ENCODE measurements at places on chromosomes 5 and 9.

DNA sequence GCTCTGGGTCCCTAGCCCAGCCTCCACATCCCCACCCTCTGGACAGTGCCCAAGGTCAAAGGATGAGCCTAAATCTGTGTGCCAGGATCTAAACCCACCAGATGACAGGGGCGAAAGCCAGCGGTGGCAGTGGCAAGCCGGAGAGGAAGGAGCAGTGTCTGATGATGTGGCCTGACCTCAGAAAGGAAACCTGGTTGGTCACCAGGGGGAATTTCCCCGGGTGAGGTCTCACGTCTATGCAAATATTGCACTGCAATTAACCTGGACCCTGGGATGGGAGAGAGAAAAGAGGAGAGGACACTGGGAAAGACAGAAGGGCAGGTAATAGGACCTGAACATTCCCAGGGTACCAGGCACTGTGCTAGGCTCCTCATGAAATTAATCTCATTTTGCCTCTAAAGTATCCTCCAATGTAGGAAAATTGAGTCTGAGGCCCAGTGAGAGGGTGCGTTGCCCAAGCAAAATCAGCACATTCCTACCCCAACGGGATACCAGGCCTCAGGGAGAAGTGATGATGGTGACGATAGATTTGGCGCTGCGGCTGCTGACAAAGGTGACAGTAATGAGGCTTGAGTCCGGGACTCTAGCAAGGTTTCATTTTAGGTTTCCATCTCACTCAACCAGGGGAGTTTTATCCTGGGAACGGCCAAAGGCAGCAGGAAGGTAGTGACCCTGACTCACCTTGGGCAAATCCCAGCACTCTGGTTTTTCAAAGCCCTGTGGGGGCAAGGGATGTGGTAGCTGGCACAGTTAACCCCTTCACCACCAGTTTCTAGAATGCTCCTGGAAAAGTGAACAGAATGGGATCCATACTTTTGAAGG, 13.4 kb upstream of the TNIP1 start:
- DNase-seq = no peak

GRCh38 chr5:112219000-112219399, 200.1 kb downstream of the EPB41L4A start:
- DNase-seq = no peak

DNA sequence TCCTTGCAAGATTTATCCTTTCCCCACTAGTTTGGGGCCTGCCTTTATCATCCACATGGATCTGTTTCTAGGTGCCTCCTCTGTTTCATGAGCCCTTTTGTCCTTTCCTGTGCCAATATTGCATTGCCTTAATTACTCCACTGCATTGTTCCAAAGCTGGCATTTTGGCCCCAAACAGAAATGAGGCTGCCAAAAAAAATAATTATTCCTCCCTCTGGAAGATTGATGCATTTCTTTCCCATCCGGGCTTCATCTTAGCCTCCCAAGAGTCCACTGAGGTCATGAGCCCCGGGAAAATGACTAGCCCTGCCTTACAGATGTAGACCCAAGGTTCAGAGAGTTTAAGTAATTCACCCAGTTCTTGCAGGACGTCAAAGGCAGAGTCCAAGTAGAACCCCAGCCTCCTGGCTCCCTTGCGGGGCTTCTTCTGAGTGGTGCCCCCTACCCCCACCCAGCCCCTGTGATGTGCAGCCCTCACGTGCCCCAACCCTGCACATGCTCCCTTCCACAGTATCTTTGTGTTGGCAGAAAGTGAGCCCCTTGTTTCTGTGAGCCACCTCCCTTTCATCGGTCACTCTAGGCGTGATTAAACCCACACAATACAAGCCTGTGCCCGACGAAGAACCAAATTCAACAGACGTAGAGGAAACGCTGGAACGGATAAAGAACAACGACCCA, 62.1 kb downstream of the TMOD1 start:
- no peak for DNase-seq

DNA sequence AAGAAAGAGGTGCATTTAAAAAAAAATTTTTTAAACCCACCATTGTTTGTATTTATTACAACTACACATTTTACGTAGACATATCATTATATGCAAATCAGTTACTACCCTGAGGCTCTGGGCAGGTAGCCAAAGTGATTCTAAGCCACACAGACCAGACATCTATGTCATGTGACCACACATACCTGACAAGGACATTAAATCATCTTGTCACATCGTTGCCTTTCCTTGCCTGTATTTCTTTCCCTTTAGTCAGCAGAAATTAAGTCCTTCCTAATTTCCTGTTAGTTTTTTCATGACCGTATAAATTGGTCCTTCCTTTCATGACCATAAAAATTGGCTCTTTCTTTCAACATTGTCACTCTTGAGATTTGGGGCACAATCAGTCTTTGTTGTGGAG, 134.2 kb upstream of the MARCHF11 start:
- no peak for DNase-seq

DNA sequence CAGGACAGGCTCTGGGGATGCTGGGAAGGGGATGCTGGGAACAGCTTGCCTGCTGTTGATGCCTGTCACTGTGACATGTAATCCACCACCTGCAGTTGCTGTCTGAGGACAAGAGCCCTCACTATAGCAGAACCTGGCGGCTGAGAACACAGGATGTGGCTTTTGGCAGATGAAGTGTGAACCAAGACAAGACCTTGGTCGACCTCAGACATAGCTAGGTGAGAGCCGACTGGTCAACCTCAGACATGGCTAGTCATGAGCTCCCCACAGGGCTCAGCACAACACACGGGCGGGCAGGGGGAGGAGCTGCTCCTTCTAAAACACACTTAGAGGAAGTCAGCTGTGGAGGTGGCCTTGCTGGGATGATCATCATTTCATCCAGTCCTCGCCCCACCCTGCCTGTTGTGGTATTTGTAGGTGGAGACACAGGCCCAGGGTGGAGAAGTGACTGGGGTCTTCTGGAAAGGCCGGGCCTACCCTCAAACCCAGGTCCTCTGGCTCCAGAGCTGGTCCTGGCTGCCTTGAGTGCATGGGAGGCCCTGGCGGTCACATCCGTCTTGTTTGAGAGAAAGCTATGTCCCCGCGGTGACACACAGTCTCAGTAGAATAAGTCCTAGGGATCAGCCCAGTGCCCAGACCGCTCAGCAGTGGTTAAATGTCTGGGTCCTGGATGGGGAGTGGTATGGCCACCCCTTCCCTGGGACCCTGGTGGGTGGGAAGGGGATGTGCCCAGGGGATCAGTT, 6.1 kb downstream of the SUSD3 start:
- no peak for DNase-seq

DNA sequence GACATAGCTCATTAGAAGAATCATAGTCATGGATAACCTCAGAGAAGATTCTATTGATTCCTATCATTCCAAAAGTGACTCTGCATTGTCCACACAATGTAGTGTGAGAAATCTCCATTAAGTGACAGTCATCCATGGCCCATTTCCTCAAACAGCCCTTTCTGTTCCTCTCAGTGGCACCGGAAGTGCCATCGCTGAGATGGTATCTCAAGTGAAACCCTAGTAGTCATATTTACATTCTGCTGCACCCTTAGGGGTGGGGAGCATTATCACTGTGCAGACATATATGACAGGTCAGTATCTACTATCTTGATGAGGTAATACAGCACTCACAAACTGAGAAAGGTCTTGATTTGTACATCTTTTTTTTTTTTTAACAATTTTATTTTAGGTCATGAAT, 55.4 kb upstream of the MIER3 start:
- no peak for DNase-seq

- DNase-seq = no peak
Measured at GRCh38 chr9:125522328-125522725, 184.7 kb downstream of the MAPKAP1 start.

GRCh38 chr9:128215491-128216409, 12.6 kb downstream of the DNM1 start:
- no peak for DNase-seq

DNA sequence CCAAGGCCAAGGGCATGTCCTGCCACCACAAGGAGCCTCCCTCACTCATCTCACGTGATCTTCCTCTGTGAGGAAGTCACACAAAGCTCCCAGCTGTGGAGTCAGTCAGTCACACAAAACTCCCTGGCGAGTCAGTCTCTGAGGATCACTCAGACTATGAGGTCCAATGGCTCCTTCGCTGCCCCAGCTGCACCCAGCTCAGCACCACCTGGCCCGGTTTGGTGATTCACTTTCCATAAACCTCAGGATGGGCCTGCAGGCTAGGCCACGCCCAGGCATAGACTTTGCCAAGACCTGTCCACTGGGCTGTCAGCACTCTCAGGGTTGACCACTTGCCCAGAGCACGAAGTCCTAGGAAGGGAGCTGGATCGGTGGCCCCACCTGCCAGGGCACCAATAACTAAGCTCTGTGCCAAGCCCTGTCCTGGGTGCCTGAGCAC, 233.8 kb downstream of the HSPA4 start:
- DNase-seq = no peak

DNA sequence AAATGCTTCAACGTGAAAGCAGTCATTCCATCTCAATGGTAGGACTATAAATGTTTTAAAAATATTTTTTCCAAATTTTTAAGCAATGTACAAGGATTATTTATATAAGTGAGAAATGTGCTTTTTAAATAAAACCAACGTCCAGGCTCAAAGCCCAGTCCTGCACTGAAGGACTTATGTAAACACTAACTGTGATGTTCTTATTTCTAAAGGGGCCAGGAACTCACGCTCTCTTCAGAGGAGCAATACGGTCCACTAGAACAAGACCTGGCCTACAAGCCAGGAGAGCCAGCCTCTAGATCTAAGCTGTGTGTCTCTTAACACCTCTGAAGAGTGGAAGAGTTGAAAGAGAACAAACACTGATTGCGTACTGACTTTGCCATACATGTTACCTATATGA, 12.1 kb downstream of the TTLL11 start:
- no peak for DNase-seq

- no peak for DNase-seq
Measured at GRCh38 chr9:107809871-107810460, 320.4 kb upstream of the KLF4 start.

DNA sequence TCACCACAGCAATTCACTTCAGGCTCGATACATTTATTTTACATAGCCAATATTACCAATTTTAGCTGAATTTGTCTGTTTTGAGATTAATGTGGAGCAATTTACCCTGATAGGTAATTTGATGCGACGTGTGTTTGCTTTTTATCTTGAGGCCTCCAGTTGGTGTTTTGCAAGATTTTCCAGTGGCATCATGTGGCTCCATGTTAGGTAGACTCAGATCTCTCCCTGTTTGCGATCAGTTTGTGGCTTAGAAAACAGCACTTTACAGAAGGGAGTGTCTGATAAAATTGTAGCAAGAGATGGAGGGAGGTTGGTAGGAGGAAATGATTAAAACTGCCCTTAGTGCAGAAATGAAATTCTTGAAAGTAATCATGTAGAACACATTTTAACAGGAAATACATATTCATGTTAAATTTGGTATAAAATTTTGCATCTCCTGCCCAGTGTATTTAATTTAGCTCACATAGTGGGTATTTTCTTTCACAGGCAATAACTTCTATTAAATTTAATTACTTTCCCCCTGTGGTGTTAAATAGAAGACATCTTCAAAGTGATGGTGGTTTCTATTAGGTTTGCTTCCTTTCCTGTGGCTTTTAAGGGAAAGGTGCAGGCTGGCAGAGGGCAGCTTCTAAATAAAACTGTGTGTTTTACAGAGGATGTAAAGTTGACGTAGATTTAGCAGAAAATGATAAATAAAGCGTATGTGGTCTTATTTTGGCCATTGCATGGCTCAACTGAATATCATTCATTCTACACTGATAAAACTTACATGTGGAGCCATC, 135.8 kb downstream of the KDM4C start:
- DNase-seq = no peak

DNA sequence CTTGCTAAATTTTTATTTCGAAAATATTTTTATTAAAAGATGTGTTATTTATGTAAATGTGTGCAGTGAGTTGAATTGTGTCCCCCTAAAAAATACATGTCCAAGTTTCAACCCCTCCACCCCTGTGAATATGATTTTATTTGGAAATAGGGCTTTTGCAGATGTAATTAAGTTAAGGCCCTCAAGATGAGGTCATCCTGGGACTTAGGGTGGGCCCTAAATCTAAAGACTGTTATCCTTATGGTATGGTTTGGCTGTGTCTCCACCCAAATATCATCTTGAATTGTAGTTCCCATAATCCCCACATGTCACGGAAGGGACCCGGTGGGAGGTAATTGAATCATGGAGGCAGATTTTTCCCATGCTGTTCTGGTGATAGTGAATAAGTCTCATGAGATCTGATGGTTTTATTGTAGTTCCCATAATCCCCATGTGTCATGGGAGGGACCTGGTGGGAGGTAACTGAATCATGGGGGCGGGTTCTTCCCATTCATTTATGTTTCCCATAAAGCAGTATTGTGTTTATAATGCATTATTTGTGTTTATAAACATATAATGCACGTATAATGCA, 1.5 kb upstream of the TMED7 start:
- DNase-seq = no peak

DNA sequence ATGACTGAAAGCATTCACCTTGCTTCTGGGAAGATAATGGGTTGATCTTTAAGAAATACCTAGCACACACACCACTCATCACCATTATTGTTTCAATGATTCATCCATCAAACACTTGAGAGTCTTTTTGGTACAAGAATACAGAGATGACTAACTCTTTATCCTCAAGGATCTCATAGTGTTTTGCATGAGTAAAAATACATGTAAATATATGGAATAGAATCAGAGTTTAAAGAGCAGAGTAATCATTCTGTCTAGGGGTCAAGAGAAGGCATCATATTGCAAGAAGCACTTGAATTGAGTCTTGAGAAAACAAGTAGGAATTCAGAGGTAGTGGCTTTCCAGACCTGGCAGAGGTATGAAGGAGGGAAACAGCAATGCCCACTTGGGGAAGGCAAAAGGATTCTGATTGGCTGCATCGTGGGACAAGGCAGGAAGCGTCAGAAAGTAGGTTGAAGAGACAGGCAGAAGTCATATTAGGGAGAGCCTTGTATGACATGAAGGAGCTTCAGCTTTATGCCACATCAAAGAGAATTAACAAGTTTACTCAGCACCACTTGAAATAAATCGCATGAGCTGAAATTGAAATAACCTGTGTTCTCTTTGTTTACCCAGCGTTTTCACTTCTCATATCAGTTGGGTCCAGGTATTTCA, 542.5 kb downstream of the TLE1 start:
- no peak for DNase-seq

DNA sequence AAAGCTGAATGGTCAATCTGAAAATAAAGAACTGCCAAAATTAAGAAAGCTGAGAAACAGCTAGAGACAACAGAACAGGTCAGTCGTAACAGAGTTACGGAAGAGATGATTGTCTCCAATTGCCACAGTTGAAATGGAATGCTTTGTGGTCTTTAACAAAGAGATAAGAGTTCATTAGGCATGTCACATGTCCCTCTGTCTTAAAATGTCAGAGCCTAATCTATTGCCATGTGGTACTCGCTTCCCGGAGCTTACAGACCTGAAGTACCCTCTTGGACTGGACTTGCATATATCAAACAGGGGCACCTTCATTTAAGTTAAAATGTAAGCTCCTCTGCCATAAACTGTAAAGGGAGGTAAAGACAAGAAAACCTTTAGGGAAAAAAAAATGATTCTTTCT, 19.7 kb downstream of the TTC39B start:
- no peak for DNase-seq

- peak; percentile 88 for DNase-seq
Measured at GRCh38 chr5:180825768-180826525, 23.3 kb upstream of the MGAT1 start.

GRCh38 chr9:27205198-27205597, 91.8 kb downstream of the EQTN start:
- DNase-seq = no peak

Data from LNCaP clone FGC (cell line).